ENCODE measurements at places on chromosomes 2 and 18. TPM values are rescaled to one million over a fixed set of nuclear protein-coding genes. Genes with fewer than 3 reads are reported as not detected.

DNA sequence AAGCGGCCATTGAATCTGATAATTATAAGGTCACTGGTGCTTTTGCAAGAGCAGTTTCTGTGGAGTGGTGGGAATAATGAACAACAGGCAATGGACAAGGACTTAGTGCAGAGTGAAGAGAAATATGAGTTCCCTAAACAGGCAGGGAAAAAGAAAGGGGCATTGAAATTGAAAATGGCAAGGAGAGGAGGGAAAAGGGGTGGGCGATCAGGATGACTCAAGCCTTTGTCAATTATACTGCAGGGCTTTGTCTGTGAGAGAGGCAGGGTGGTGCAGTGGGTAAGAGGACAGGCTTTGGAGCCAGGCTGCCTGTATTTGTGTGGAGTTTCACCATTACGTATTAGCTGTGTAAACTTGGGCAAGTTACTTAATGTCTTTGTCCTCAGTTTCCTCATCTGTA, 29.5 kb upstream of the PAIP2B start:
- DNase-seq: no peak

NT5DC4 gene
- total RNA-seq: not detected

DNA sequence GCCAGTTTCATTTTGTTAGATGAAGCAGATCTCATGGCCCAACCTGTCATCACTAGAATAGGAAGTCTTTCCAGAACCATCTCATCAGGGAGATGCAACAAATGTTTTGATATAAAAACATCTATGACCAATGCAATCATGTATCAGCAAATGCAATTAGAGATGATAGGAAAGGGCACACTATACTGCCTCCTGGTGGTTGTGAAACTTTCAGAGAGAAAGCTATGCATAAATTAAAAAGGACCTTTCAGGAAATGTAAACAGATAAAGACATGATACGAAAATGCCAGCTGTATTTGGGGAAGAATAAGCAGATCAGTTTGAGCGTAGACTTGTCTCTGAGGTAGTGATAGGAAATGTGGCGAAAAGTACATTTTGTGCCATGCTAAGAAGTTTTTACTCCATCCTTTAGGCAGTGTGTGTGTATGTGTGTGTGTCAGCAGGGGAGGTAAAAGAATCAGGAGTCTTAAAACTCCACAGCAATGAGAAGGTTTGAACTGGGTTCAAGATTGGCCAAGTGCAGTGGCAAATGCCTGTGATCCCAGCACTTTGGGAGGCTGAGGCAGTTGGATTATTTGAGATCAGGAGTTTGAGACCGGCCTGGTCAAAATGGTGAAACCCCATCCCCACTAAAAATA, 479.3 kb downstream of the CPS1 start:
- DNase-seq: no peak

GRCh38 chr18:10122988-10123950, 209.5 kb downstream of the VAPA start:
- no peak for DNase-seq

DNA sequence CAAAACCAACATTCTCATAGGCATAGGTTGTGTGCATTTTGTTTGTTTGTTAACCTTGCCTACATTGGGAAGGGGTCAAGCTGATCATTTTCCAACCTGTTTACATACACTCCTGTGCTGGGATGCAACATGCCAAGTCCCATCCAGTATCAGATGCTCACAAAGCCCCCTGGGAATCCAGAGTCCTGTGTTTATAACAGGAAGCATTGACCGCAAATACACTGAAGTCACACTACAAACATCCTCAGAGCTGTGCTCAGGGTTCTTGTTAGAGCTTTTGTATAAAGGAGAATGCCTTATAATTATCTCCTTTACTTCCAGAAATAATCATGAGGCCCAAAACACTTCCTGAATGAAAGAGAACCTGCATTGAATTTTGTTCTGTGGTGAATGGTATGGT, 488.7 kb upstream of the TCF4 start:
- no peak for DNase-seq

GRCh38 chr2:165471349-165471950, 2.0 kb downstream of the CSRNP3 start:
- no peak for DNase-seq

ZC3H15 gene
- 71.3 TPM for total RNA-seq

Data from H9 (cell line).